Stomach (tissue), 19 donors: ENCODE measurements at places on chromosomes 13 and 19. TPM values are rescaled to one million over a fixed set of nuclear protein-coding genes. Genes with fewer than 3 reads are reported as not detected.

The VAV1 gene
- 4.4 TPM for total RNA-seq

DNA sequence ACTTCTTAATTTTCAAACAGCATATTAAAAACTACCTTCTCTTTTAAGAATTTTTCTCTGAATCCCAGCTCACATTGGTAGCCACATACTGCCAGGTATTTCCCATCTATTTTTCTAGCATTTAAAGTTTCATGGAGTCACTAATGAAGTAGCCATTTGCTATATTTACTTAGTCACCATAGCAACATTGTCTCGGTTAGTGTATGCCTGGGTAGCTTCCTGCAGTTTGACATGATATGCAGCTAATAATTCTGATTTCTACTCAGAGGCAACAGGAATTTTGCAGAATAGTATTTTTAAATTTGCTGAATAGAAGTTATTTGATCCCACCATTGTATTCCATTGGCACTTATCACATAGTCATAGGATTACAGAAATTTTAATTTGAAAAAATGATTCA lies 30.9 kb upstream of the KCTD4 start:
- no peak for DNase-seq

DNA sequence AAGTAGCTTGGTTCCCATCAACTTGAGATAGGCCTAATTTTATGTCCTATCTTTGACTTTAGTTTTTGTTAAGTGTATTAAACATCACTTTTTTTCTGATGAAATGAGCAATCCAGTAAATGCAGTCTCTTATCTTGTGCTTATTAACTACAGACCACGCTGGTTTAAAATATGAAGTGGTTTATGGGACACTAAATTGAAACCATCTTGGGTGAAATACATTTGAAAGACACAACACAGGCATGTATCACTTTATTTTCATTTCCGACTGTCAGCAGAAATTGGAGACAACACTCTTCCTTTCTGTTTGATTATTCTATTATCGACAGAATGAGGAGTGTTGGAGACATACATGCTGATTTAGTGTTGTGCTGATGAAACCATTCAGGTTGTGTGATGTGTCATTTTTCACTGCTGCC lies 447.7 kb downstream of the GPC6 start:
- no peak for DNase-seq

The RPS19 gene
- 394 TPM for total RNA-seq
